ENCODE measurements at places on chromosomes 16 and 17.

DNA sequence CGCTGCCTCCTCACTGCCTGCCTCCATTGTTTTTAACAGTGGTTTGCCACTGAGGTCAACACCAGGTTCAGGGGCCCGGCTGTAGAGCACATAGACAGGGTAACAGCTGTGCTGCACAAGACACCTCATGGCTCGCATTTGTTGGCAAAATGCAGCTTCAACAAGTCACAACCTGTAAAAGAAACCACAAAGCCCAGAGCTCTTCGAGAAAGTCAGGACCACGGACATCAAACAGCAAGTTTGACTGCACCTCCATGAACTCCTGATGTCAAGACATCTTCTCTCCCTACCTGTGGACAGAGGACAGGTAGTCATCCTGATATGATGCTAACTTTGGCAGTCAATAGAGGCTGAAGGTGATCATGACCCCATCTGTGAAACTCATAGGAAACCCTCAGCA is 142.4 kb upstream of the SOX9 start:
- DNase-seq: no peak

- DNase-seq: no peak
These were observed 18.2 kb upstream of the ABR start for GRCh38 chr17:1197781-1198490.

DNA sequence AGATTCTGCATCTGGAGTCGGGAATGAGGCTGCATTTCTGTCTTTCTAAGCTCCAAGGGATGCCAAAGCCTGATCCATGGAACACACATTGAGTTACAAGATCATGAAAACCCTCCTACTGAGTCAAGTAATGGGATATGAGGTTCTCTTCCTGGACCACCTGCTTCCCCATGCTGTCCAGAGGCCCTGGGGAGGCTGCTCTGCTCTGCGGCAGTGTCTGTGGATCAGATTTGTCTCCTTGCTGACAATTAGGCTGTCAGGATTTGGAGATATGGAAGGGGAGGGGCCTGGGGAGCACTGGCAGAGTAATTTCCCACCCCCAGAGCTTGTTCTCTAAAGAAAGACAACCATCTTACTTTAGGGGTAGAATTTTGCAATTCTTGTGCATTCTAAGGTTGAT is 33.0 kb downstream of the C16orf95 start:
- DNase-seq: no peak

DNA sequence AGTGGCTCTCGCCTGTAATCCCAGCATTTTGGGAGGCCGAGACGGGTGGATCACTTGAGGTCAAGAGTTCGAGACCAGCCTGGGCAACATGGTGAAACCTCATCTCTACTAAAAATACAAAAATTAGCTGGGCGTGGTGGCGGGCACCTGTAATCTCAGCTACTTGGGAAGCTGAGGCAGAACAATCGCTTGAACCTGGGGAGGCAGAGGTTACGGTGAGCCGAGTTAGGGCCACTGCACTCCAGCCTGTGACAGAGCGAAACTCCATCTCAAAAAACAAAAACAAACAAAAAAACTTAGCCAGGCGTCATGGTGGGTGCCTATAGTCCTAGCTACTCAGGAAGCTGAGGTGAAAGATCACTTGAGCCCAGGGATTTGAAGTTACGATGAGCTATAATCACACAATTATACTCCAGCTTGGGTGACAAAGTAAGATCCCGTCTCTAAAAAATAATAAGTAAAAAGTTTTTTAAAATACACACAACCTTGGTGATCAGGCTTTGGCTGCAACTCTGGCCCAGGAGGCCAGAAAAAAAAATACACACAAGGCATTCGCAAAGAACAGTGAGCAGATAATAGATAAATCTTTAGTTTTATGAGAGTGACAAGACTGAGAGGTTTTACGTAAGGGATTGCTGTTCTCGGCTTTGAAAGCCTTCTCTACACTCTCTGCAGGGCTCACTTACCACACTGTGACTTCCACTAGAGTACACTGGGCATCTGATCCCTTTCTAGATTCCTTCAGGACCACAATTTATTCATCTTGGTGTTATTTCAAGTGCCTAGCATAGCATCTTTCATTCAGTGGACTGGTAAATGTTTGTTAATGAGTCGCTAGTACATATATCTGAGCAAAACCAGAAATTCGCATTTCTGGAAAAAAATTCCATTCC is 5.9 kb downstream of the GSPT1 start:
- no peak for DNase-seq

DNA sequence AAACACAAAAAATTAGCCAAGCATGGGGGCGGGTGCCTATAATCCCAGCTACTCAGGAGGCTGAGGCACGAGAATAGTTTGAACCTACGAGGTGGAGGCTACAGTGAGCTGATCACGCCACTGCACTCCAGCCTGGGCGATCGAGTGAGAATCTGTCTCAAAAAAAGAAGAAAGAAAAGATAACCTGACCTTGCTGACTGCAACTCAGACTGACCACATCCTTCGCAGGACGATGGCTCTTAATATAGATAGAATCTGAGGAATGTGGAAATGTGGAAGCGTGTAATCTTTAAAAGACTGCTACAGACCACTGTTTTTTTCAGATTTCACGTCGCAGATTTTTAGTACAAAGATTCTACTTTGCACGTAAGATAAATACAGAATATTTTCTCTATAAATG is 37.8 kb downstream of the KLHDC4 start:
- DNase-seq: no peak

DNA sequence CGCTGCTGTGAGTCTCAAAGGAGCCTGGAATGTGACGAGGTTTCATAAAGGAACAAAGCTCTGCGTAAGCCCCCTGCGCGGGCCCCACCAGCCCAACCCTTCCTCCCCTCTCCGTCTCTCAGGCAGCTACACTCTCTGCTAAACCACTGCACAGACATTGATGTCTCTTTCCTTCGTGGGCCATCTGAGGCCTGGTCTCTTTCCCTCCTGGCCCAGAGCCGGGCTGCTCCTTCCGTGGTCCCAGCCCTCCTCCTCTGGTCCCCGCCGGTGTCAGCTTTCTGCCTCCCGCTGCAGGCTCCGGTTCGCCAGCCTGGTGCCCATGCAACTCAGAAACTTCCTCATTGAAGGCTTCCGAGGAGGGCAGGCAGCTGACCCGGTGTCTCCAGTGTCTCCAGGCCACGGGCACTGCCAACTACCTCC is 7.4 kb downstream of the SCARF1 start:
- DNase-seq: no peak

DNA sequence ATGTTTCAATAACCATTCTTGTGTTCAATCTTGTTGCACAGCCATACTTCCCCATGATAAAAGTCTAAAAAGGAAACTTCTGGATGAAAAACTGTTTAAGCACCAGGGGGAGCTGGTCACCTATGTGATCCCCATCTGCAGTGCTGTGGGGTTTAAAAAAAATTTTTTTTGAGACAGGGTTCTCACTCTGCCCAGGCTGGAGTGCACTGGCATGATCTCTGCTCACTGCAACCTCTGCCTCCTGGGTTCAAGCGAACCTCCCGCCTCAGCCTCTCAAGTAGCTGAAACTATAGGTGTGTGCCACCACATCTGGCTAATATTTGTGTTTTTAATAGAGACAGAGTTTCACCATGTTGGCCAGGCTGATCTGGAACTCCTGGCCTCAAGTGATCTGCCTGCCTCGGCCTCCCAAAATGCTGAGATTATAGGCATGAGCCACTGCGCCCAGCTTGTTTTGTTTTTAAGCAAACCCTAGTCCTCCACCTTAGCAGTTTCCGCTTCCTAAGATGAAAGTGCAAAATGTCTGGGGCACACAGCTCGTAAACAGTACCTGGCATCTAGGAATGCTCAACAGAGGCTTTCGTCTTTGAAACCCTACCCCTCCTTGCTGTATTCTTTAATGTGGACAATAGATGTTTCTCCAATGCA is 25.4 kb downstream of the DNAJA2 start:
- DNase-seq: no peak

DNA sequence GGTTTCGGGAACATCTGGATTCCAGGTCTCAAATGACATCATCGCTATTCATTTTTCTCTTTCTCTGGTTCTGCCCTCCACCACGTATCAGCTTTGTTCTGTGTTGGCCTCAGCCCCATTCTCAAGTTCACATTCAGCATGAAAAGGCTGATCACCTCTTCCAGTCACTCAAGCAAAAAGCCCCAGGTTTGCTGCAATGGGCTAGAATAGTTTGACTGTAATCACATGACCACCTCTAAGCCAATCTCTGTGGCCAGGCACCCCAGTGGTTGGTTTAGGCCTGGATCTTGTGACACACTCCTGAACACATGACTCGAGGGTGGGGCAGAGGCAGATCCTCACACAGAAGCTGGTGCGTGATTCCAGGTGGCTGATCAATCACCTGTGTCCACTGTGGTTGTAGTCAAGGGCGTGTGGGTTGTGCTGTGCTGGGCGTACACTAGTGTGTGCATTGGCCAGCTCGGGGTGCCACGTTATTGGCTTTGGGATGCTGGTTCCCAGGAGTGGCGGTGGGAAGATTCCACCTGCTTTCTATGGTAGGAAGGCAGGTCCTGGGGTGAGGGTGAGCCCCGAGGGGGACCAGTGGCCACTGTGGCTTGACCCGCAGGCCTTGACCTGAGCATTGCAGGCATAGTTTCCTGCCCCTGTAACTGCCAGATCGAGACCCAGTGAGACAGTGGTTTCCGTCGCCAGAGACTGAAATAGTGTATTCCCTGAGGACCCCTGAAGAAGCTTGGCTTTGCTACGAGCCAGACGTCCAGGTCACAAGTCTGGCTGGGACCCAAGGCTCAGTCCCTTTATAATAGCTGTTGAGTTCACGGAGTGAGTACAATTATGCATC is 12.0 kb downstream of the EEF2K start:
- no peak for DNase-seq

GRCh38 chr16:82137822-82138167 is 32.2 kb downstream of the MPHOSPH6 start:
- DNase-seq: no peak

DNA sequence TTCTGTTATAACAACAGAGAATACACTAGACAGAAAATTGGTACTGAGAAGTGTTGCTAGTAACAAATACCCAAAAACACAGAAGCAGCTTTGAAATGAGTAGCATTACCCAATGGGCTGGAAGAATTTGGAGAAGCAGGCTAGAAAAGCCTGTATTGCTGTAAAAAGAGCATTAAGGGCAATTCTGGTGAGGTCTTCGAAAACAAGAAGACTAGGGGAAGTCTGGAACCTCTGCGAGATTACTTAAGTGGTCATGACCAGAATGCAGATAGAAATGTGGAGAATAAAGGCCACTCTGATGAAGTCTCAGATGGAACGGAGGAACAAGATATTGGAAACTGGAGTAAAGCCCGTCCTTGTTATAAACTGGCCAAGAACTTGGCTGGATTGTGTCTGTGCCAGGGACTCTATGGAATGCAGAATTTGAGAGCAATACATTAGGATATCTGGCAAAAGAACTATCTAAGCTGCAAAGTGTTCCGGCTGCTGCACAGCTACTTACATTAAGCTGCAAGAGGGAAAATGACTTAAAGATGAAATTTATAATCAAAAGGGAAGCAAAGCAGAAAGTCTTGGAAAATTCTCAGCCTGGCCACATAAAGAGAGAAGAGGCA is 44.9 kb upstream of the PEMT start:
- DNase-seq: no peak

- no peak for DNase-seq
These were observed 22.9 kb downstream of the ANKRD40 start for GRCh38 chr17:50684612-50685333.

DNA sequence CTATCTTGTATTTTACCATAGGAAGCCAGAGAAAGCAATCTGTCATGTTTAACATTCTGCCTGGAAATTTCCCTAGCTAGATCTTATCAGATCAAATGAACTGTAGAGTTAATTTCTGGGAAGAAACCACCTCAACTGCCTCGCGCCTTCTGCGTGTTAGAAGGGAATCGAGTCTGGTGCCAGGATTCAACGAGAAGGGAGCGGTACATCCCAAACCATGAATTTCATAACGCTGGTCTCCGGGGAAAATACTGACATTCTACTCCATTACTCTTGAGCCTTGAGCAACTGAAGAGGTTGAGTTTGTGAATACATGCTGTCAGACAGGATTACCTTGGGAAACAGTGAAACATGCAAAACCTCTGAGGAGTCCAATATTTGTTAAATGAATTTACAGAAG is 35.2 kb downstream of the MPHOSPH6 start:
- no peak for DNase-seq

GRCh38 chr17:80949451-80950421 is 41.9 kb upstream of the CHMP6 start:
- no peak for DNase-seq

DNA sequence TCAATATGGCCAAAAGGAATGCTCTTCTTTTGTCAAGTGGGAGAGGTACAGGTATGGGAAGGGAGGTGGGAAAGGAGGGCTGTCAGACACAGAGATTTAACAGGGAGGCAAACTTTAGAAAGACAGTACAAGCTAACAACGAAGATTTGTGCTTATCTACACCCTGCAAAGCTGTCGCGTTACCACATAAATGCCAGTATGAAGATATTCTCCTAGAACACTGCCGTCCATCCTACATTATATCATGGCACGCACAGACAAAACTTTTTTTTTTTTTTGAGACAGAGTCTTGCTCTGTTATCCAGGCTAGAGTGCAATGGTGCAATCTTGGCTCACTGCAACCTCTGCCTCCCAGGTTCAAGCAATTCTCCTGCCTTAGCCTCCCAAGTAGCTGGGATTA is 50.6 kb downstream of the STH start:
- no peak for DNase-seq

DNA sequence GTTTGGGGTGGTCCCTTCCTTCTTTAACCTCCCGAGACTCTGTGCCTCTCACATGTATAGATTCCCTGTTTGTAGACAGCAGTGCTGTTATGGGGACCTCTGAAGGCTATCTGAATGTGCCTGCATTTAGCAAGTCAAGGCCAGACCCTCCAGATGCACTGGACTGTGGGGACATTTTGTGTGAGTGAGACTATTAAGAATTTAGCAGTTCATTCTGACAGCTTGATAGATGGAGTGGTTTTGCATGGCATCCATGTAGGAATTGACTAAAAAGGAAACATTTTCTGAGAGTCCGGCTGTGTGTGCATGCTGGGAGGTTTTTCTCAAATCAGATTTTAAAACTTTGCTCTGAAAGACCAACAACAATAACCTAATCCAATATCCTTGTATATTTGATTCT is 226.3 kb downstream of the MSI2 start:
- no peak for DNase-seq

DNA sequence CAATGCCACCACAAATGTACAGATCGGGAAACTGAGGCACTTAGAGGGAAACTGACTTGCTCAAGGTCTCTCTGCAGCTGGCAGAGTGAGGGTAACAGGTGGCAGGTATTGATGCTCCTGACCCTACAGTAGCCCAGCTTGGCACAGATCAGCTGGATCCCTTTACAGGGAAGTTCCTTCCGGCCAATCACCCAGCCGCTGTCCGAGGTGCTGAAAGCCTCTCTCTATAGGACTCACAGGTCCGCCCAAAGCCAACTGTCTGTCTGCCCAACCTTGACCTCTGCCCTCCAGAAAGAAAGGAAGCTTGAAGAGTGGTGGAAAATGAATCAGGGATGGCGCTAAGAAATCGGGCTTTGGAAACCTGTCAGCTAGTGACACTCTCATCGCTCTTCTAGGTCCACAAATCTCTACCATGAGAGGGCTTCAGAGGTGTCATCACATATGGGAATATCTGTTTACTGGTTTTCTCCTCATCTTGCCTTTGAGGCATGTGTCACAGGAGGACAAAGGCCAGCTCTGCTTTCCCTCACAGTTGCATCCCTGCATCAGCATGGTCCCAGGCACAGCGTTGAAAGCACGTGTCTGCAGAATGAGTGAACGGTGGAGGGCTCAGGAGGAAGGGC is 246.2 kb downstream of the KATNIP start:
- peak; percentile 30 for DNase-seq

GRCh38 chr17:38451840-38452529 is 23.7 kb downstream of the ARHGAP23 start:
- DNase-seq: no peak

- no peak for DNase-seq
These were observed 6.8 kb downstream of the PPP4C start for GRCh38 chr16:30082545-30083090.

- DNase-seq: no peak
These were observed 363.2 kb downstream of the SNX29 start for GRCh38 chr16:12339686-12340085.

Measured in left renal cortex interstitium (tissue), 4 donors.